CD4-positive, alpha-beta T cell treated with Interleukin-6 at 100 ng/mL for 8 hours (primary cell): ENCODE measurements at places on chromosomes 4 and X.

DNA sequence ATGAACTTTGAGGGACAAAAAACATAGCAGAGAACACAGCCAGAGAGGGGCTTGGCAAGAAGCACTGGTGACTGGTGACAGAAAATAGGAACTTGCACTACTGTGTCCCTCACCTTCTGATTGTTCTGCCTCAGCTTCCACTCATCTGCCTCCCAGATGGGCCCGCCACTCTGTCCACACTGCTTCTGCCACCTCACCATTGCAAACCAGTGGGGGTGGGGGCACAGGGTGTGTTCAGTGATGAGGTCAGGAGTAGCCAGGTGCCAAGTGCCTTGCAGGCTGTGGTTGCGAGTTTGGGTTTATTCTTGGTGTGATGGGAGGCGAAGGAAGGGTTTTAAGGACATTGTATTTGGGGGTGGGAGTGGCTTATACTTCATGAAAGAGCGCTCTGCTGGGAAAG, 9.1 kb upstream of the UBA1 start:
- no peak for DNase-seq

GRCh38 chr4:70768301-70768948, 46.7 kb downstream of the RUFY3 start:
- DNase-seq = no peak

DNA sequence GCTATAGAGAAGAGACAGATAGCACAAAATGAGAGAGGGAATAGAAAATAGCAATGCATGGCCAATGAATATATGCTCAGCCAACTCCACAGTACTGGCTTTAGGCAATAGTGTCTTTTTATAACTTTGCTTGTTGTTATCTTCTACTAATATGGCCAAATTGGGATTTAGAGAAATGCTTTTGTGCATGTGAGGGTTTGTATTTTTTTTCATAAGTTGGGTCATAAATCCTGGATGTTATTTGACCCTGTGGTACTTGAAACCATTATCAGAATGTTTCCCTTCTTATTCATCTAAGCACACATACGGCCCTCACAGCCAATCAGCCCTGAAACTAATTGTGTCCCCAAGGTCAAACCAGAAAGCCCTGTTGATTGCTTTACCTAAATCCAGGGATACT, 35.2 kb upstream of the LPAR4 start:
- no peak for DNase-seq

DNA sequence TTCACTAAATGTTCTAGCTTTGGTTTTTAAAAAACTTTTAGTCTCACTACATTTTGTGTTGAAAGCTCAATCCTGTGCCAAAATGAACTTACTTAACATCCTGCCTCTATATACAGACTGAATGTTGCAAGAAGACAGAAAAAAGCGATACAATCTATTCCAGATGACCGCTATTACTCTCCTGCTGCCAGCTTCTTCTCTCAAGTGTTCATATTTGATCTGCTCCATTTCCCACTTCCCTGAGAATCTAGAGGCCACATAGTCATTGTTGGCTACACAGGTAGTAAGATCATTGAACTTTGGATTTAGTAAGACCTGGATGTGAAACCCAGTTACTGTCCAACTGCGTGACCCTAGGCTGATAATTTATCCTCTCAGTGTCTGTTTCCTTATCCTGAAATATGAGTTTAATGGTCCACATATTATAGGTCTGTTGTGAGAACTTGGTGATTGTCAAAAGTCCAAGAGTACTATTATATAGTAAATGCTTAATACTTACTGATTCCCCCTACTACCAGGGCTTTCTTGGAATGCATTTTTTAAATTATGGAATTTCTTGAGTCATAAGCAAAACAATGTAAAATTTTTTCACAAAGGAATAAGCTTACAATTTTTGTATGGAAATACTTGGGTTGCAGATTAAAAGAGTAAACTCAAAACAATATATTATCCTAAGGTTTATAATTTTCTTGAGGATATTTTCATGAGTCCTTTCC, 976.8 kb upstream of the ADGRL3 start:
- no peak for DNase-seq

- no peak for DNase-seq
Measured at GRCh38 chr4:105389167-105389566, 84.7 kb downstream of the PPA2 start.

- no peak for DNase-seq
Measured at GRCh38 chrX:145630806-145631435, 186.7 kb upstream of the SLITRK2 start.

GRCh38 chr4:186158021-186158813, 33.1 kb upstream of the CYP4V2 start:
- no peak for DNase-seq
